ENCODE measurements at places on chromosomes 12 and 14.

DNA sequence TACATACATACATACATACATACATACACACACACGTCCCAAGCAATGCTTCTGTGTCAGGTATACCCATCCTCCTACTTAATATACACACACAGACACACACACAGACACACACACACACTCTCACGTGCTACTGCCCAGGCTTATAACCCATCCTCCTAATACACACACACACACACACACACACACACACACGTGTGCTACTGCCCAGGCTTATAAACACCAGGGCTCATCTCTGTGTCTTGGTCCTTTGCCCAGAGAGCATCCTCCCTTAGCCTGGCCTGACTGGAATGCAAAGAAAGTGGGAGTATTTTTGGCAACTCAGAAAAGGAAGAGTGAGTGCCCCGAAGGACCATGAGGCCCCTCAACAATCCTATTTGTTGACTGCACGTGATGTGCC, 129.0 kb downstream of the RBM19 start:
- no peak for DNase-seq

- peak; percentile 97 for DNase-seq
Measured at GRCh38 chr14:68685419-68686204, 107.3 kb downstream of the ZFP36L1 start.

DNA sequence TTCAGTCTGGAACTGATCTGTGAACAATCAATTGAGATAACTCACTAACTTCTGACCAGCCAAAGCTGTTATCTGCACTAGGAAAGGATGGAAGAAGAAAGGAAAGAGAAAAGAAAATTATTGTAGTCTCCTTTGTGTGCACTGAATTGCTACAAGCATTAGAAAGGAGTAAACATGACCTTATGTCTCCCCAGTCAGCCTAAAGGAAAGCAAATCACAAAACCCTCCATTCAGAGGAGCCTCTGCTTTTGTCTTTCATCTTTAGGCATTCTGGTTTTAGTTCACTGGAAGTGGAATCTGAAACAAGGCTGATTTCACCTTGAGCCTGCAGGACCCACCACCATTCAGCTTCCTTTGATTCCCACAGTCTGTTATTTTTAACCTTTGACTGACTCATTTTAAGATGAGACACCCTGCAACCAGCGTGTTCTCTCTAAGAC, 26.0 kb downstream of the TBX3 start:
- DNase-seq: peak; percentile 32

DNA sequence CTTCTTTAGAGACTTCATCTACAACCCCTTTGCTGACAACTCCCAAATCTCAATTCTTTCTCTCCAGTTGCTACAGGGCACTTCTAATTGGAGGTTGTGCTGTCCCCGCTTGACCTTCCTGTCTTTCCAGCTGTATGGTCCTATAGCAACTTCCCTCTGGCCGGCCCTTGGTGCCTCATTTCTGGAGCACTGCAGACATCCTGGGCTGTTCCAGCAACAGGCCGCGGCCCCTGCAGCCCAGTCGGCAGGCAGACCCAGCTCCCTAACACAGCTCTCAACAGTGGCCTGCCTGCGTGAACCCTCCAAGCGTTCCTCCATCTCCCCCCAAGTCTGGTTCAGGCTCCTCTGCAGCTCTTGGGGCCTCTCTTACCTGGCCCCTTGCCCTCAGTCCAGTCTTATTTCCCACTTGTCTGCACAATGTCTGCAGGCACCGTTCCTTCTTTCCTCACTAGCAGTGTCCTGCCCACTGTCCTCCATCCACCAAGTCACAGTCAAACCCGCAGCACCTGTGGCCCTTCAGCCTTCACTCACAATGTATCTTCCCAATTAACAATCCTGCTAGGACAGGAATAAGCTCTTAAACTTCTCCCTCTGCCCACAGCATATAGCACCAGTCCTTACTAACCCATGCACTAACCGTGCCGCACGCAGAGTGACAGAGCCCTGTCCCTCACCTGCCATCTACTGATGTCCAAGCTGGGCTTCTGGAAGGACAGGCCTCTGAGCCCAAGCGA, 1.6 kb upstream of the EML1 start:
- DNase-seq: no peak

DNA sequence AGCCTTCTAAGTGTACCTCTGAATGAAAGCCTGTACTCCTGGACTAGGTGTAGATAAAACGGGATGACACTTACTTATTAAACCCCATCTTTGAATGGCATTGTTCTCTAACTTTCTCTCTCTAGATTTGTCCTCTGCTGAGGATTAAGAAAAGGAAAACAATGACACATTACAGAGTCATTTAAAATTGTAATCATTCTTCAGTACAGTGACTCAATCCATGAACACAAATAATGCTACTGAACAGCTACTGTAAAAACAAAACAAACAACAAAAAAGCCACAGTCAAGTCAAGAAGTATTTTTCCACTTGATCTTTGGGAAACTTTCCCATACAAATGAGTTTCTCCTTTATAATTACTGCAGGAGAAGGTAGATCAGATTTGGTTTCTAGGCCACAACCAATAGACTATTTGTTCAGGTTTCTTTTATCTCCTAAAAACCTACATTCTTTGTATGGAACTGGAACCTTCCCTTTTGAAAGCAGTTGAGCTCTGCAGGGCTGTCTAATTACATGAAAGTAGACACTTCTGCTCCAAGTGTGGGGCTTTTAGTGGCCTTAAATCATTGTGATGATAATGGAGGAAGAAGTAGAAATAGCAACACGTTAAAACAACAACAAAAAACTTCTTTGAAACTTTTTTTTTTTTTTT, 219.1 kb downstream of the ESR2 start:
- peak; percentile 50 for DNase-seq

DNA sequence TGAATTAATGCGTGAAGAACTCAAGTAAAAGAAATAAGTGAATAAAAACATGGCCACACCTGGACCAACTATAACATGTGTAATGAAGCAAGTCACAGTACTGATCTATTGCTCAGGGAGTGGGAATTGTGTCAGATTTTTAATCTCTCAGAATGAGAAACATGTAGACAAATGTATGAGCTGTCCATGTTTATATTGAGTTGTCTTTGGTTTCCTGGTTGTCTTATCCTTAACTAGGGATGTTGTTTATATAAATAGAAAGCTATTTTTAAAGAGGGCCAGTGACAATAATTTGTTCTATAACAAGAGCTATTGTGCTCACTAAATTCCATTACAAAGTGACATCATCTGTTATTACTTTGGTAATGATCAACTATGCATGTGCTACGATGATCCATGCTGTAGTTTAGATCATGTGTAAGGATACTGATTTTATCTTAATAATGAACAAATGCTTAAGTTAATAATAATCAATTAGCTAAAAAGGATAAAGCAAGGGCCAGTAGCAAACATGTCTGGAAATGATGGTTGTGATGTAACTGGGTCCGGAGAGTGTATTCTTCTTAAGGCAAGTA, 91.3 kb upstream of the RTL1 start:
- no peak for DNase-seq

GRCh38 chr14:72614365-72614764, 279.5 kb downstream of the DPF3 start:
- DNase-seq: no peak

- peak; percentile 18 for DNase-seq
Measured at GRCh38 chr12:119115296-119115905, 63.3 kb upstream of the HSPB8 start.

DNA sequence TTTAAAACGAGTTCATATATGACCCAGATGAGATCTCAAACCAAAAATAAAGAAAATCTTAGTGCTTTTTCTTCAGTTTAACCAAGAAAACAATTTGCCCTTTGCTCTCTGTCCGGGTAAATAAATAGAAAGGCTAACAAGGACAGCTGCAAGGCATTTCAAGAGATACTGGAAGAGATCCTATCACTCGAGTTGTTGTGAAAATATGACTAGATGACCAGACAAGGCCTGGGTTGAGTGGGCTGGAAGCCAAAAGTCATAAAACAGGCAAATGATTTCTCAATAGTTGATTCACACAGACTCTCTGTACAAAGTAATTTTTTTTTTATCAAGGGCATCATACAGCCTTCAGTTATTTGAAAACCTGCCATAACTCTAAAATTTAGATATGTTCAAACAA, 55.9 kb upstream of the AVPR1A start:
- no peak for DNase-seq

DNA sequence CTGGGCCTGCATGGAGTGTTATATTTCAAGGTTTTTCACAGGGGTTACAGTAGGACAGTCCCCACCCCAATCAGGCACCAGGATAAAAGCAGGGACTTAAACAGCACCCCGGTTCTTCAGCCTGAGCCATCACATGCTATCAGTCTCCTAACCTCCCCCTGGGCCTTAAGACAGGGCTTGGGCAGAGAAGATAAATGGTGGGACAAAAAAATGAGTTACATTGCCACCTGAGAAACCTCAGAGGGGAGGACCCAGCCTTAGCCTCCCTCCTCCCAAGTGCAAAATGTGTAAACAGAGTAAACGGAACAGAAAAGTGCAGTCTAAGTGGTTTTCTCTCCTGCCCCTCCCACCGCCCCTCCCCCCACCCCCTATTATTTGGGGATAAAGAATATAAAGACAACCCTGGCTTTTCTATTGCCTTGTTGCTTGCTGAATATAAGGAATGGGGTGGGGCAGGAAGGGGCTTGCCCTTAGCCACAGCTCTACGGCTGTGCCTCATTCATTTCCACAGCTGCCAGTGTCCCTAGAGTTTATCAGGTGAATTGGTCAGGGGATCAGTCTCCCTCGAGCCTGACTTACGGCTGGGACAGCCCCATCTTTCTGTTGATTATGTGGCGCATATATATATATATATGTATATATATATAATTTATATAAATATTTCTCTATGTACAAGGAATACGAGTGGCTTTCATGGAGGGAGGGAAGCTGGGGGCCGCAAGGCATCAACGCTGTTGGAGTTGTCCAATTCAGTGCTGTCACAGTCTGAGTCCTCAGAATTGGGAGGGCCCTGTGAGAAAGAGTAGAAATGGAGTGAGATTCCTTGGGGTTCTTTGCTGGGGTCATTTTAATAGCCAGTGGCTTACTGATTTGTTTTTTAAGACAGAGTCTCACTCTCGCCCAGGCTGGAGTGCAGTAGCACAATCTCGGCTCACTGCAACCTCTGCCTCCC, 18.5 kb downstream of the MAP3K12 start:
- DNase-seq: no peak

DNA sequence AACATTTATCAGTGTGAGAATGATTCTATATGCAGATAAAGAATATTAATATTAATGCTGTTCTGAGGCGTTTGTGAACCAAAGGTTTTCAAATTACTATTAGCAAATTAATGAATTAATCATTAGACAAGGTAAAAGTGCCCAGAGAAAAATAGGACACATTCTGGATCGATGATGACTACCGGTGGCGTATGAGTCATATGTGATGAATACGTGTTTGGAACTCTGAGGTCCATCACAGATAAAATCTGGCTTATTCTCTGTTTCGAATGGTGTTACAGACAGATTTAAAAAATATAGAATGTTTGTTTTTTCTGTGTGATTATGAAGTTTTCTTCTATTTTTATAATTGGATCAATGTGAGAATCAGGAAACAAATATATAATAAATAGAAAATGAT, 79.2 kb upstream of the RTL1 start:
- DNase-seq: no peak

DNA sequence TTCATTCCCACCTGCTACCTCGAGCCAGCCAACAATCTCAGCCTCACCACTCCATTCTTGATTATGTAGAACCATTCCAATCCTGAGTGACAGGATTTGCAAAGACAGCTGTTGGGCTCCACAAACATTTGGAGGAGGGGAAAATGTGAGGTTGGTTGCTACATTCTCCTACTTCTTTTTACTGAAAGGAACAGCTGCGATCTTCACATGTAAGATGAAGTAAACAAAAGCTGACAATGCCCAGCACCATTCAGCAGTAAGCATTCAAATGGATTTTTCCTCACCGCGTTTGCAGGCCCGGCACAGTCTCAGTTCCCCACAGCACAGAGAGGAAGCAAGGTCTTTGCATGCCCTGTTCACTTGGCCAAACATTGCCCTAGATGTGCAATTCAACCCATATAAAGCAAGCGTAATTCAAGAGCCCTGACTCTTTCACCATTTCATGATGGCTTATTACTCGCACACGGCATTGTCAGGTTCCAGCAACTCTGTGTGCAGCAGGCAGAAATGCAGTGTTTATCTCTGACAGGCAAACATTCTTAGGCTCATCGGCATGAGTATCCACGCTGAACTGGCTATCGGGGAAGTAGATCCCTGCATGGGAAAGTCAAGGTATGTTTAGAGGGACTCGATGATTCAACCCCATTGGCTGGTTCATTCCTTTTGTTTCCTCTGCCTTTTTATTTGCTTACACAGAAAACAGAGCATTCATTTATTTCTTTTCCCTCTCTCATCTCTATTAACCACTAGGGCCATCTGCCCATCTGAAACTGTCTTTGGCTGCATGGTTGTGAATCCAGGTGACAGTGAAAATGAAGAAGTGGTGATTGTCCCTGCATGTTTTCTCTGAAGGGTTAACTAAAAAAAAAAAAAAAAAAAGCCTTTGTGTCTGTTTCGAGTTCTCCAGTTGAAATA, 236.1 kb upstream of the PLEKHG7 start:
- no peak for DNase-seq

GRCh38 chr12:90653040-90653439, 301.9 kb downstream of the CCER1 start:
- no peak for DNase-seq

GRCh38 chr14:36823651-36824050, 162.0 kb downstream of the PAX9 start:
- DNase-seq: no peak

DNA sequence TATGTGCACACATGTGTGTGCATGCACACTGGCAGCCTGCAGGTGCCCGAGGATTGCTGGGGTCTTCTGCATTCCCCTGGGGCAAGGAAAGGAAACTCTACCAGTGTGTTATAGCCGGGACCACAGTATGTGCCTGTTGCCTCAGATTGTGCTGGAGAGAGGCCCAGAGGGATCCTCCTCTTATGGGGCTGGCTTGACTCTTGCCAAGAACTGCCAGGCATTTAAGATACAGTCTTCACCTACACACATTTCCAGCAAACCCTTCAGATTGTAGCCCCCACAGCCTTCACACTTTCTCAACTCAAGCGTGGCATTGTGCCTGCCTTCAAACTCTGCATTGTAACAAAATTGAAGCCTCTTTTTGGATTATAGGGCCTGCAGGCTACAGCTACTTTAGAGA, 176.7 kb upstream of the DYRK2 start:
- DNase-seq: no peak

GRCh38 chr12:92065639-92066038, 80.0 kb downstream of the BTG1 start:
- DNase-seq: no peak

DNA sequence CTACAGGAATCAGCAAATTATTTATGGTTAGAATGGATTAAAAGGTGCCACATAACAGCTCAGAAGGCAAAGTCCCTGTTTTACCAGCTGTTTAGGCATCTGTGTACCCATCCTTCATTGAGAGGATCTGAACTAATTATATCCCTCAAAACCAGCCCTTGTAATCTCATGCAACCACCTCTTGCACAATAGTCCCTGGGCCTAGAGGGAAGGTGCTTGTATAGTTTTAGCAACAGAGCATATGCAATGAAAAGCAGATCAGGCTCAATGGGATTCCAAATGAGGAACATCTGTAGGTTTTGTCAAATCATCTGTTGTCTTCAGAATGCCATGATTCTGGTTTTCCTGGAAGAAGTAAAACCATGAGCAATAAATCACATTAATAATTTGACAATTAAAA, 26.0 kb upstream of the GLIPR1L2 start:
- no peak for DNase-seq

- DNase-seq: no peak
Measured at GRCh38 chr12:3601461-3602150, 110.6 kb downstream of the PRMT8 start.

GRCh38 chr12:111840807-111841206, 1.2 kb upstream of the MAPKAPK5 start:
- DNase-seq: no peak

Data from HT1080 (cell line).